ENCODE measurements at places on chromosomes 3 and 15.
A peak's percentile ranks its signal among the peaks of the same experiment; 100 is the strongest.

- no peak for DNase-seq
Measured at GRCh38 chr15:38254051-38254883, 1.6 kb downstream of the SPRED1 start.

GRCh38 chr3:195411836-195412235 is 31.0 kb downstream of the ACAP2 start:
- DNase-seq: no peak

- DNase-seq: no peak
Measured at GRCh38 chr3:187946981-187947380, 201.7 kb upstream of the BCL6 start.

- no peak for DNase-seq
Measured at GRCh38 chr3:52524752-52525679, 8.6 kb downstream of the NT5DC2 start.

GRCh38 chr3:105868431-105868741 is 426 bp downstream of the CBLB start:
- DNase-seq: no peak

- DNase-seq: no peak
Measured at GRCh38 chr3:147616998-147617619, 207.9 kb downstream of the ZIC1 start.

GRCh38 chr3:166085164-166085856 is 248.1 kb upstream of the BCHE start:
- DNase-seq: no peak

DNA sequence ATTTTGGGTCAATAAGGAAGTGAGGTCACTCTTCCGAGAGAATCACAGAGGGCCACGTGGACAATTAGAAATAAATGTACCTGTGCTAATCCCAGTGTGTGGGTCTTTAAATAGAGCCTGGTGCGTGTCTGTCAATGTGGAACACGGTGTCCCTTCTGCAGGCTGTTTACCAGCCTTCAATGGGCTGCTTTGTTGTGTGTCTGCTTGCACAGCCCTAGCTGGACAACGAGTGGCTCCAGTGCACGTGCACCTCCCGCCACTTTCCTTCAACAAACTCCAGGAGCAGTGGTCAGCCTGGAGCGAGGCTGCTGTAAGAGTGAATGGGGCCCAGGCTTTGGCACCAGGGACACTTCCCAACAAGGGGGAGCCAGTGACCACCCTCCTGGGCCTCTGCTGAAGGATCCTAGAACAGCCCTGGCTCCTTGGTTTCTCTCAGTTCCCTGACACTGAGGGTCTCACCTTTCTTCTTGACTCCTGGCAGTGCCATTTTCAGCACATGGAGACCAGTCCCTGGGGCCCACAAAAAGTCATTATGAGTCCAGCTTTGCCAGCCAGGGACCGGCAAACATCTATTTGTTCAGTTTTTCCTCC is 76.1 kb downstream of the ISG20 start:
- no peak for DNase-seq

DNA sequence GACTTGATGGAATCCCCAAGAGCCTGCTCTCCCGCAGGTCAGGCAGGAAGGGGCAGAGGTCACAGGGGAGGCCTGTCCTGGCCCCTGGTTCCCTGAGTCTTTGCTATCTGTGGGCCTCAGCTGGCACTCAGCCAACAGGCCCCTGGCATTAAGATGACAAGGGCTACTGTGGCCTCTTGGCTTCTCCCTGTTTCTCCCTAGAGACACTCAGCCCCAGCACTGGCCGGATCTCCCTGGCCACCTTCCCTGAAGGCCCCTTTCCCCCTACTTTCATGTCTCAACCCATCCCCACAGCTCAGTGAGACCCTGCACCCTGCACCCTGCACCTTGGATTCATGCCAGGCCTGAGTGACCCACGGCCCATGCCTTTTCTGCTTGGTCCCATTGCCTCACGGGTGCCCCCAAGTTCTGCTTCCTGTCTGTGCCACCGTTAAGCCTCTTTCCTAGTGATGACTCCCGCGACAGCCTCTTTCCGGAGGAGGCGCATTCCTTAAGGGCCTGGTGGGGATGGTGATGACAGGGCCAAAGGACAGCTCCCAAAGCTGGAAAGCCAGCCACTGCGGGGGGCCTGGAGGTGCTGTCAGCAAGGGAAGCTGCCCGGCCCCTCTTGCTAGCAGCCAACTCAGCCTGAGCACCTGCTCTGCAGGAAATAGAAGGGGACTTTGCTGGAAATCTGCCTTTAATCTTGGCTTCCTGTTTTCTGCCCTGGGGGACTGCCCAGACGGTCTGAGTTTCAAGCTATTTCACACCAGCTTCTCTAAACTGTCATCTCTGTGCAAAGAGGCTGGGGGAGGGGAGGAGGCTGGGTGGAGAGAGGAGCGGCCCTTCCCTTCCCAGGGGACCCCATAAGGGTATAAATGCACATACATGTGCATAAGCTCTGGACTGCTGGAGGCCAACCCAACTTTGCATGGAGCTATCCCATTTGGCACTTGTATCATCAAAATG is 4.8 kb upstream of the CSK start:
- no peak for DNase-seq

DNA sequence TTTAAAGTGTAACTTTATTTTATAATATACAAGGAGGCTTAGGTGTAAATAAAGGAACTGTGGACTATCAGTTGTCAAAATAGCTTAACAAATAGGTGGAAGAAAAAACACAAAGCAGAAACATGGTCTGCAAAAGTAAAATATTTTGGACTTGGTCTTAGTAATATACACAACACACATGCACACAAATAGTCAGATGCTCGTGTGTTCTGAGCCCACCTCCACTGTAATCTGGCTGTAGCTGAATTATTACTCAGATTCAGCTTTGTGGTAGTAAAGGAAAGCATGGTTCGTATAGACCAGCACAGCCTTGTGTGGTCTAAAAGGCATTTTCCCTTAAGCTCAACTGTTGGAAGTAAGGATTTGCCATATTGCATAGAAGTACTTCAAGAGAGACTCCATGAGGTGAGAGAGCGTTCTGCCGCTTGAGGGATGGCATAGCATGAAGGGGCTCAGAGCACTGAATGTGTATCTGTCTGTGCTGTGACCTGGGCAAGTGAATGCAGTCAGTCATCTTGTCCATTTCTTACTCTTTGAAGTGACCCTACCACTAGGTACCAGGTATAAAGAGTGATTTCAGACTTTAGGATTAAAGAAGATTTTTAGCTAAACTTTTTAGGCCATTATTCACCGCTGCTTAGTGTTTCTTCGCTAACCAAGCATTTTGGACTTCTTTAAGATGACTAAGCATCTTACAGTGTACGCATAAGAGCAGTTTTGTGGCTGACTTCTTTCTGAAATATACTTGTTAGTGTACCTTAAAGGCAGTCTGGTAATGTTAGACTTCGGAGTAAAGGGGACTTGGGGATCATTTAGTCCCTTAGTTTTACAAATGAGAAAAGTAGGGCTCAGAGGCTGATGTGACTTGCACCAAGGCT is 15.2 kb downstream of the TPM1 start:
- DNase-seq: no peak

GRCh38 chr3:3551981-3552380 is 247.2 kb upstream of the LRRN1 start:
- DNase-seq: no peak

- no peak for DNase-seq
Measured at GRCh38 chr15:78291698-78292097, 7.7 kb downstream of the SKIC8 start.

DNA sequence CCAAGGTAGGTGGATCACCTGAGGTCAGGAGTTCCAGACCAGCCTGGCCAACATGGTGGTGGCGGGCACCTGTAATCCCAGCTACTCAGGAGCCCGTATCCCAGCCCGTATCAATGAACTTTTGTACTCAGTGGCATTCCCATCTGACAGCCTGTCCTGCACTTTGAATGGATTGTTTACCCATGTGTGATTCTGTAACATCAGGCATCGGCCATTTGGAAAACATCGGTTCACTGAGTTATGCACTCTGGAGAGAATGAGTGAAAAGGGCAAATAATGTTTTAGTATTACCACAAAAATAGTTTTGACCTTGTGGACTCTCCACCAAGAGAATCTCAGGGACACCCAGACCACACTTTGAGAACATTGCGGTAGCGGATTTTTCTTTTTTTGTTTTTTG is 13.6 kb downstream of the KLHL25 start:
- no peak for DNase-seq

DNA sequence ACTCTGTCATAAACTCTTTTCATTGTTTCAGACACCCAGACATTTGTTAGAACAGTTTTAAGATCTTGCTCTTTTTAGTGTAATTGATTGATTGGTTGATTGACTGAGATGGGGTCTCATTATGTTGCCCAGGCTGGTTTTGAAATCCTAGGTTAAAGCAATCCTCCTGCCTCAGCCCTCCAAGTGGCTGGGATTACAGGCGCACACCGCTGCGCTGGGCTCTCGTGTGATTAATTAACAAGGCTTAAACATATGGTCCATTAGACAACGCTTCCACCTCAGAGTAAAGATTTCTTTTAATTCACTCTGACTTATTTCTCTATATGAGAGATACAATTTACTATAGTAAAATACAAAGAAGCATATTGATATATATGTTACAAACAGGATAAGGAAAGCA is 114.0 kb upstream of the C2CD4B start:
- DNase-seq: no peak

DNA sequence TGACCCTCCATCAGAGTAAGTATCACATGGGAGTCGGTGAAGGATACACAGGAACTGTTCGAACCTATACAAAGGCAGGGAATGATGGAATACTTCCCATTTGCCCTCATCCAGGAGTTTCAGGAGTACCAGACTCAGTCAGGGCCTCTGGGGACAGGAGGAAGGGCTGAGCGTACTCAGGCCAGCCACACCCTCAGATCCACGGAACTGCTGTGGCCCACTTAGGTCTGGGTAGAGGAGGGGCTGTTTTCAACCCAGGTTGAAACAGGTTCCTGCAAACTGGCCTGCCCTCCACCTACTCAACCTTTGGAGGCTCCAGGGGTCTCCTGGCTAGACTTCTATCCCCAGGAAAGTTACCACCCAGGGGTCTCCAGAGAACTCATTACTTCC is 6.7 kb upstream of the IGDCC3 start:
- no peak for DNase-seq

DNA sequence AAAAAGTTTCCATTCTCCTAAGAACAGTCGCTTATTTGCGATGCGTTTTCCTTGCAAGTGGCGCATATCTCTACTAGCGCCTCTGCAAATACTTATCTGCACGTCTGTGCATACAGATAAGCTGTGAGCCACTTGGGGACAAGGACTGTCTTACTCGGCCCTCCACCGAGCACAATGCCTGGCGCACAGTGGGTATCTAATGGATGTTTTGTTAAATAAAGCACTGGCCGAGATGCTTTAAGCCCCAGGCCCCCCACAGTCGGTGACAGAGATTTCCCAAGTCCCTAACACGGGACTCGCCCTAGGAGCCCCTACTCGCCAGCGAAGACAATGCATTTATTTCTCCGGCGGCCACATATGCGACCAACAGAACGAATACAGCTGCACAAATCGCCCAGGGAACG is 503 bp downstream of the HLTF start:
- peak; percentile 1 for DNase-seq

GRCh38 chr3:45816544-45816943 is 20.2 kb upstream of the SLC6A20 start:
- DNase-seq: no peak
